Inflammatory macrophage treated with lipopolysaccharide for 1 hour (primary cell): ENCODE measurements at places on chromosomes 7 and 10.

DNA sequence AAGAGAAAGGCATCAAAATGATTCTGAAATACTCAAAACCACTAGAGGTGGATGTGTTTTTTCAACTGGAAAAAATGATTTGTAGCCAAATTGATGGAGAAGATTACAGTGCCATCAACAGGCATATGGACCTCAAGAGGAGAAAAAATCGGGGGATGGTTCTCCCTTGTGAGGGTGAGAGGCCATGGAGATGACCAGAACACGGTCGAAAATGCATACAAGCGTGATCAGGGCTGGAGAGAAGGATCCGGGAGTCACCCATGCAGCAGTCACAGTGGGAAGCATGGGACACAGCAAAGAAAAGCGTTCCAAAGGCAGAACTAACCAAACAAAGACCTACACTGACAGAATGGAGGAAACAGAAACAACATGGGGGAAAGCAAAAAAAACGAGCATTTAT lies 80.3 kb downstream of the SLC37A3 start:
- DNase-seq = no peak

GRCh38 chr10:94591461-94592205 lies 46.0 kb downstream of the HELLS start:
- no peak for DNase-seq

GRCh38 chr7:36692456-36692855 lies 31.8 kb downstream of the AOAH start:
- DNase-seq = no peak

GRCh38 chr10:77279207-77279606 lies 358.4 kb downstream of the KCNMA1 start:
- no peak for DNase-seq

DNA sequence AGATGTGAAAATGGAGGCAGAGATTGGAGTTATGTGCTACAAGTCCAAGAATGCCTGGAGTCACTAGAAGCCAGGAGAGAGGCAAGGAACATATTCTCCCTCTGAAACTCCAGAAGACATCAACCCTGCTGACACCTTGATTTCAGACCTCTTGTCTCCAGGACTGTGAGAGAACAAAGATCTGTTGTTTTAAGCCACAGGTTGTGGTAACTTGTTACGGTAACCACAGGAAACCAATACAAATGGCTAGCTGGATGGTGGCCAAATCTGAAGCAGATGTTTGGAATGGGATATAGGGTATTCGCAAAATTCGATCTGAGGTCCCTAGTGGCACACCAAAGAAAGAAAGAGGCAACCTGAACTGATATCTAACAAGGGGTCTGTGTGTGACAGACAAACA lies 129.0 kb downstream of the HERPUD2 start:
- DNase-seq = no peak

GRCh38 chr10:86733260-86733671 lies 23.2 kb upstream of the BMPR1A start:
- DNase-seq = no peak

DNA sequence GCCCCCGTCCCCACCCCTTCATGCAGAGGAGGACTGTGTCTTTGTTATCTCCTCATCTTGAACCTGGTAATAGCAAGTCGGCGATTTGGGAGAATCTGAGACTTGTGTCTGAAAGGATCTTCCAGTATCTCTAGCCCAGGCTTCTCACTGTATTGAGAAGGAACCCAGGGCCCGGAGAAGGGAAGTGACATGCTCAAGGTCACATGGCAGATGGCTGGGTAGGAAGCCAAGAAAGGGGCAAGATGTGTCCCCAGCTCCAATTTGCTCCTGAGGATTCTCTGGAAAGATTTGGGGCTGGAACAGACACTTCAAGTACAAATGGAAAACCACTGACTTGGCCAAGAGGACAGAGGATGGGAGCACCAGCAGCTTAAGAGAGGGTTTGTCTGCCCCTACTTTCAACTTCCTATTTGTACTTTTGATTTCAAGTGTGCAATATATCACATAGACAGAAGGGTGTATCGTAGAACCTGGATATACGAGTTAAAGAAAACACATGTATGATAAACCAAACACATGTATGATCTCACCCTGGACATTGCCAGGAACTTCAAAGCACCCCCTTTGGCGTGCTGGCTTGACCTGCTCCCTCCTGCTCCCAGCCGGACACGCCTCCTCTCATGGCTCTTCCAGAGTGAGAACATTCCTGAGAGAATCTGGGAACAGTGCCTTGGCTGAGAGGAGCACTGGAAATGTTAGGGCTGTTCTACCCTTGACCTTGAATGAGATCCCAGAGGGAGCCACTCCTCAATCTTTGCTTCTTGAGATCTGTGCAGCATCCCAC lies 79.7 kb downstream of the CDH23 start:
- peak; percentile 19 for DNase-seq

GRCh38 chr7:47710201-47710935 lies 128.5 kb upstream of the TNS3 start:
- no peak for DNase-seq

- DNase-seq = no peak
Observed at GRCh38 chr7:12004581-12004980, 172.6 kb upstream of the THSD7A start.

GRCh38 chr10:29610876-29611647 lies 23.7 kb downstream of the SVIL start:
- DNase-seq = no peak

DNA sequence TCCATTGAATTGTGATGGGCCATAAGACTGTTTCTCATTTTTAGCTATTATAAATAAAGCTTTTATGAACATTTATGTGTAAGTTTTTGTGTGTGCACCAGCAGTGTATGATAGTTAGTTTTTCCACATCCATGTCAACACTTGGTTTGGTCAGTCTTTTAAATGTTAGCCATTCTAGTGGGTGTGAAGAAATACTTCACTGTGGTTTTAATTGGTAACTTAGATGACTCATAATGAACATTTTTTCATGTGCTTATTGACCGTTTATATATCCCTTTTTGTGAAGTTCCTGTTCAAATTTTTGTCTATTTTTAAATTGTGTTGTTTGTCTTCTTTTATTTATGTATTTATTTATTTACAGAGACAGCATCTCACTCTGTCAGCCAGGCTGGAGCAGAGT lies 23.6 kb upstream of the PDK4 start:
- peak; percentile 14 for DNase-seq

DNA sequence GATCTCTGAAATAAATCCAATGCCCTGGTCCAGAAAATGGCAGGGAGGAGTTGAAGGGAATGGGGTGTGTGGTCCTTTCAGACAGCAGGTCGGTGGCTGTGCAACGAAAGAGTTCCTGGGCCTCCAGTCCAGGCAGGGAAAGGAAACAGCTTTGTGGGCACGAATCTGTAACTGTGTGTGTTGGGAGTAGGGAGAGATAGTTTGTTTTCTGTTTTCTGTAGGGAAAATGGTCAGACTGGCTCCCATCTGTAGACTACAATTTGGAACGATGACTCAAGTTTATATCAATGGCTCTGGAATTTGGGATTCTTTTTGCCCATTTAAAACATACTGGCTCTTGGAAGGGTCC lies 2.6 kb upstream of the HOXA9 start:
- no peak for DNase-seq

GRCh38 chr7:27156916-27157701 lies 634 bp upstream of the HOXA7 start:
- no peak for DNase-seq

DNA sequence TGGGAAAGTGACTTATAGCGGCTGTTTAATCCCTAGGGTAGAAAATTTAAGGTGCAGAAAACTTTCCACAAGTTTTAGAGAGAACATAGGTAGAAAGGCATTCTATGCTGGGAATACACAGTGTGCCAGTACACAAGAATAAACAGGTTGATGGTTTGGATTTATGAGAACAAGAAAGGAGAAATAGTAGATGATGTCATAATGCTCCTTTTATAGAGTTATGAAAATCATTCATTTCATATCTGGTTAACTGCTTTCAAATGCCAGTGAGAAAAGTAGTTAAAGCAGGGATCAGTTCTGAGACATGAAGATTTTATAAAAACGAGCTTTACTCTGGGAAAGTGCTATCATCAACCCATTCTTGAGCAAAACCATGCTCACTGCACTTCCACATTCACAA lies 311.4 kb downstream of the PARD3 start:
- DNase-seq = no peak

GRCh38 chr10:43055217-43055616 lies 21.7 kb upstream of the RET start:
- DNase-seq = no peak

- no peak for DNase-seq
Observed at GRCh38 chr10:99689461-99689860, 30.2 kb downstream of the ENTPD7 start.

GRCh38 chr7:33958104-33958503 lies 52.8 kb downstream of the BMPER start:
- no peak for DNase-seq

DNA sequence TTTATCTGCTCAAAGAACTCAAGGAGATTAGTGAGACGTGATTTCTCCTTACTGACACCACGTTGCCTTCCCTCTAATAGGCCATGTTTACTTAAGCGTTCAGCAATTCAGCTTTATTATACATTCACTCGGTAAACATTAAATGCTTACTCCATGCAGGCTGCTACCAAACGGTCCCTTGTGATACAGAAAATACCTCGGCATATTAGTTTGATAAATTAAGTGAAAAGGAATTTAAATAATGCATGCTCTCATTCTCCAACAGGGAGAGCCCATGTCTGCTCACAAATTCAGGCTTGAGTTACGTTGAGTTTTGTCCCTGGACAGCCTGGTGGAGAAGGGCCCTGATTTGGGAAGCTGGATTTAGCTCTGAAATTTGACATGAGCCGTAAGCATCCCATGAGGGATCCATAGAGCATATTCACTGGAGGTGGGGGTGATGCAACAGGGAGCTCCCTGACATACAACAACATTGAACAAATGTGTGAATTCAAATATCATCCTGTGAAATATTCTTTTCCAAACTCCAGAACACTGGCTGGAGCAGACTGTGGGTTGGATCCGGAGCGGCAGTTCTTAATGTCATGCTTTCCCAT lies 86.3 kb downstream of the TBXAS1 start:
- DNase-seq = no peak

DNA sequence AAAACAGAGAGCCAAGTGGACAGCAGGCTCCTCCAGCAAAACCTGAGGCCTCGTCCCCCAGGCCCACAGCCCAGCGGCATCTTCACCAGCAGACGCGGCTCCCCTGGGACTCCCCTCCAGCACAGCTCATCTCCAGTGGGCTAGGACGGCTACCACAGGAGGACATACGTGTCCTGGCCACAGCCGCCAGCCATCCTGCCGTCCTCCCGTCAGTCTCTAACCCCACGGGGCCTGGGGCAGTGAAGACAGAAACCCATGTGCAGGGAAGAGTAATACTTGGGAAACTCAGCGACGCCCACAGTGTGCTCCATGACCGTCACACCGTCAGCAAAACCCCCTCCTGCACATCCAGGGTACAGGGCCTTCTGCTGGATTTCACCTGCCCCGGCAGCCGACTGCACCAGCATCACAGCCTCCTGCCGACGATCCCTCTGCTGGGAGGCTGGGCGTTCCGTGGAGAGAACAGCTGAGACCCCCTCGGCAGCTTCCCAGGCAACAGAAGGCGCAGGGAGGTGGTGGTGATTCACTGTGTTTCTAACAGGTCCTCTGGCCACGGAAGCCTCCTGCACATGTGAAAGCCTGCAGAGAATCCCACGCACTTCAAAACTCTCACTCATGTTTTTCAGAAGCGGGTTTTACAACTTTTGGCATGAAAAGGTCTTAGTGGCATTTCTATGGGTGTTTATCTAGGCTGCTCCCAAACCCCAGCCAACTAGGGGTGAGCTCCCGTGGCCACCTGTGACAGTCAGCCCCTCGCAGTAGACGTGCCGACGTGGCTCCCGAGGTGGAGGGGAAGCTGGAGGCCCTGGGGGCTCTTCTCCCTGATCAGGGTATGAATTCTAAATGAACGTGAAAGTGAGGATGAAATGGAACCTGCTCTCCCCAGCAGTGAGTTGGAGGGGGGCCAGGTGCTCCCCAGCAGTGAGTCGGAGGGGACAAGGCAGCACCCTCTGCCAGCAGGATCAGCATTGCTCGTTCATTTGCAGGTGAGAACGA lies 513.5 kb downstream of the PTPRN2 start:
- no peak for DNase-seq

- no peak for DNase-seq
Observed at GRCh38 chr10:58856508-58857240, 319.8 kb upstream of the PHYHIPL start.

DNA sequence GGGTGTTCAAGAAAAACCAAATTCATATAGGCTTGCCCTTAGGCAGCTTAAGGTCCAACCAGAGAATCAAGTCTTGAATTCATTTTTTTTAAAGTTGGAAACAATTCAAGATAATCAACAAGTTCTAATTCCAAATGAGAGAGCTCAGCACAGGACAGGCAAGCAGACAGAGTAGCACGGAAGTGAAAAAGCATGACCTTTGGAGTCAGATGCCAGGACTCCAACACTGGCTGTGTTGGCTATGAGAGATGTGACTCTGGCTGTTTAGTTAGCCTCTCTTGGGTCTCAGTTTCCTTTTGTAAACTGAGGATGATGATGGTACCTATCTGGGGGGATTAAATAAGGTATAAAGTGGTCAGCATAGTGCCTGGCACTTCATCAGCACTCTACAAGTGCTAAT lies 49.3 kb downstream of the FBXW4 start:
- no peak for DNase-seq

DNA sequence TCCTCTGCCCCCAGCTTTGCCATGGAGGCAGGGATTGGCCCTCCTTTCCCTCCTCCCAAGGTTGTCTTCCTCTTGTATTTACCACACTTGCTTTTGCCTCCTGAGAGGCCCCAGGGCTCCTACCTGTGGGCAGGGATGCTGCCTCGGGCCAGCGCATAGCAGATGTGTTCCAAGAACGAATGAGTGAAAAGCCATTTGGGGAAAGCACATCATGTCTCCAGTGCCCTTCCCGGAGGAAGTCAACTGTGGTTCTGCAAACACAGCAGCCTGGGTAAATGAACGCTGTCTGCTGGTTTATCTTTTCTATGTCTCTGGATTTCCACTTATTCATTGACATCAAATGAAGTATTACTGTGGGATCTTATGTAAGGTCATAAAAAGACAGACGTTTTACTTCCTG lies 161.7 kb downstream of the FANK1 start:
- no peak for DNase-seq

DNA sequence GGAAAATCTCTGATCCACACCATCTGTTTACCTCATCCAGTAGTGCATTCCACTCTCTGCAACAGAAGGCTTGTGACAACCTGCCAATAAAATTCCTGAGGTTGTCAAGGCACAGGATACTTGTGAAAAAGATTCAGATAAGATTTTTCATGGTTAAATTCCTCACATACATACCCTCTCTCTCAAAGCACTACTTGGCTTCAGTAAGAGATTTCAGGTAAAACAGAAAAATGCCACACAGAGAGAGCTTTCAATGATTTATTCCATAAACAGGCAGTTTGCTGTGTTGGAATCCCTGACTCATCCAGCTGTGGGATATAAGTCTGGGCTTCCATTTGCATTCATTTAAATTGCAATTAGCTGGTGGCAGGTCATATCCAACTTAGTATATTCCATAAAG lies 99.7 kb upstream of the CAV2 start:
- no peak for DNase-seq

- no peak for DNase-seq
Observed at GRCh38 chr7:102061354-102061945, 225.2 kb upstream of the SH2B2 start.

DNA sequence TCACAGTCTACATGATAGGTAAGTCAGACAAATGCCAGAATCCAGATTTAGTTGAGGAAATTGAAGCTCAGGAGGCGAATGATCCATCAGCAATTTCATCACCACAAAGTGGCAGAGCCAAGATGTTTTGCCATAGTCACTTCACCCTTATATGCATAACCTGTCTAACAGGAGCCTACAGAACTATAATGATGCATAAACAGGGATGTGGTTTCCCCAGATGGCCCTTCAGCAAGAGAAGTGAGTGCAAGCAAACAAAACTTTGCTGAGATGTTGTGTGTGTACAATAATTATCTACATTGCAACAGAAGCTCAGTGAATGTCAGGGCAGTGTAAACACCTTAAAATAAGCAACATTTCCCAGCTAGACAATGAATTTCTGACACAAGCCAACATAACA lies 28.6 kb downstream of the PON3 start:
- no peak for DNase-seq
